Endodermal cell (in vitro differentiated cells): ENCODE measurements at places on chromosomes 12 and 14.

- peak; percentile 14 for DNase-seq
These were observed 184.8 kb upstream of the RTL1 start for GRCh38 chr14:101088395-101088667.

DNA sequence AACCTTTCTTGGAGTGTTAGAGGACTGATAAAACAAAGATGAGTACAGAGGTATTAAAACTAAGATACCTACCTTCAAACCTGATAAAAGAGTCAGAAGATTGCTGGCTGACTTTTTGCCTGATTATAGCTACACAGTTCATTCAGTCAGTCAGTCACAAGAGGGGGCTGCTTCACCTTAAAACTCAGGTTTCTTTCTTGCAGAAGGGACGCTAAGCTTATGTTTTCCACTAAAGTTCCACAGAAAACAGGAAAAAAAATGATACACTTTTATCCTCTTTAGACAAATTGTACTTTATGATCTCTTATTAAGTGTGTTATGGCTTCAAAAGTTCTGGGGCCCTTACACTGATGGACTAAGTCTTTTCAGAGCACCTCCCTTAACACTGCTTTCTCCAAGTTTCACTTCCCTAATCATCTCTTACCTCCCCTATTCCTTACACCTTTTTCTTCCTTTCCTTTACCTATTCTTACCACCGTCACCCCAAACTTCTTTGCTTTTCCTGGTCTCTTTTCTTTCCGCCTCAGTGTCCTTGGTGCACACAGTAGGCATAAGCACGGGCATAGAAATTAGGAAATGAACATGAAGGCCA is 448.7 kb upstream of the OR4E1 start:
- DNase-seq, result no peak

DNA sequence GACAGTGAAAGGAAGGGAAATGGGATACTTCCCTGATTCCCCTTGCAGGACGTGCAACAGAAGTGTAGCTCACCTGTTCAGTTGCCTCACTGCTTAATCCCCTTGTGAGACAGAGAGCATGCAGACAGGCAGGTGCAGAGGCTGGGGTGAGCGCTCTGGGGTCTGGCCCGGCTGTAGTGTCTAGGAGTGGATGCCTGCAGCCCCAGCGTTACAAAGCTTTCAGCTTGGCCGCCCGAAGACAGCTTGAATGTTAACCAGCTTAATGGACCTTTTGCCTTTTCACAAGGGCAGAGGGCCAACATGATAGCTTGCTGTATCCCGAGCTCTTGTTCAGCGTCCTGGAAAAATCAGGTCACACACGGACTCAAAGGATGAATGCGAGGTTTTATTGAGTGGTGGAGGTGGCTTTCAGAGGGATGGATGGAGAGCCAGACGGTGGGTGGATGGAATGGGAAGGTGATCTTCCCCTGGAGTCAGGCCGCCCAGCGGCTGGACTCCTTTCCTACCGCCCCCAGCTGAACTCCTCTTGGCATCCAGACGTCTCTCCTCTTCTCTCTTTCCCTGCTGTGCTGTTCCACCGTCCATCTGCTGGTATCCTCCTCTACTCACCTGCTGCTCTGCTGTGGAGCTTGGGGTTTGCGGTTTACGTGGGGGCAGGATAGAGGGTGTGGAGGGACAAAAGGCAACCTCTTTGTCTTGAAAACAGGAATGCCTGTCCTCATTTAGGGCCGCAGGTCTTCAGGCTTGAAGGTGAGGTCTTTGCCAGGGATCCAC is 86.2 kb upstream of the RESF1 start:
- DNase-seq, result no peak

DNA sequence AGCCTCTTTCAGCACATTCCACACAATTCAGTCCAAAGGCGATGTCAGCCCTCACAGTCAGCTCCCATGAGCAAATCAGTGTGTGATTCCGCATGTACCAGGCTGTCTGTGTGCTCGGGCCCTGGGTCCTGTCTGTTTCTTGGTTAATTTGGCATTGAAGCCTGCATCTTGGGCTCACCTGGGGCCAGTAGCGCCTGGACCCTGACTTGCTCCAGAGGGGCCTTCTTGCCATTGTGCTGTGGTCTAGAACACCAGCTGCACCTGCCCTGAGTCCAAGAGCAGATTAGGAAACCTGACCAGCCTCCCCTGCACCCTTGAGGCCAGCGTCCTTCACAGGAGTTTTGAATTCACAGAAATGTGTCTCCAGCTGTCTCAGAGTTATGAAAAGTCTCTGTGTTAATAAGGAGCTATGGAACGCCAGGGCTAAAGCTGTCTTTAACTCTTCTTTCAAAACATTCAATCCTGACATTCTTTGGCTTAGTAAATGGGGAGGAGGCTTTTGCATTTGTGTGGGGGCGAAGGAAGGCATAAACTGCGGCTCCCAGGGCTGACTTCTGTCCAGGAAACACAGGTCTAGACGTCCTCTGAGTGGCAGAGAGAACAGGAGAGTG is 102.2 kb downstream of the ARF6 start:
- DNase-seq, result no peak

DNA sequence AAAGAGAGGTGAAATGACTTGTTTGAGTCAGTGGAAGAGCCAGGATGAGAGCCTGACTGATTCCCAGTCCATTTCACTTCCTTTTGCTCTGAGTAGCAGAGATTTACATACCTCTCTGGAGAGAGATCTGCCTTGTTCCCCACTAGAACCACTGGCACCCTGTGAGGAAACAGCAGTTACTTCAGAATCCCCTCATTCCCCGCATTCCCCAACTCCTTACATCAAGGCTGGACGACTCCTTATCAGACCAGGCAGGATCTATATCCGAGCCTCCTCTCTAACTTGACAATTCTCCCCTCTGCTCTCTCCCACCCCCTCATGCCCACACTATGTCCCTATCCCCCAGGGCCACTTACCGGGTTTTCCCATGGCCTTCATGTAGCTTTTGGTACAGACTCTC is 3.7 kb downstream of the RHEBL1 start:
- DNase-seq, result peak; percentile 69

DNA sequence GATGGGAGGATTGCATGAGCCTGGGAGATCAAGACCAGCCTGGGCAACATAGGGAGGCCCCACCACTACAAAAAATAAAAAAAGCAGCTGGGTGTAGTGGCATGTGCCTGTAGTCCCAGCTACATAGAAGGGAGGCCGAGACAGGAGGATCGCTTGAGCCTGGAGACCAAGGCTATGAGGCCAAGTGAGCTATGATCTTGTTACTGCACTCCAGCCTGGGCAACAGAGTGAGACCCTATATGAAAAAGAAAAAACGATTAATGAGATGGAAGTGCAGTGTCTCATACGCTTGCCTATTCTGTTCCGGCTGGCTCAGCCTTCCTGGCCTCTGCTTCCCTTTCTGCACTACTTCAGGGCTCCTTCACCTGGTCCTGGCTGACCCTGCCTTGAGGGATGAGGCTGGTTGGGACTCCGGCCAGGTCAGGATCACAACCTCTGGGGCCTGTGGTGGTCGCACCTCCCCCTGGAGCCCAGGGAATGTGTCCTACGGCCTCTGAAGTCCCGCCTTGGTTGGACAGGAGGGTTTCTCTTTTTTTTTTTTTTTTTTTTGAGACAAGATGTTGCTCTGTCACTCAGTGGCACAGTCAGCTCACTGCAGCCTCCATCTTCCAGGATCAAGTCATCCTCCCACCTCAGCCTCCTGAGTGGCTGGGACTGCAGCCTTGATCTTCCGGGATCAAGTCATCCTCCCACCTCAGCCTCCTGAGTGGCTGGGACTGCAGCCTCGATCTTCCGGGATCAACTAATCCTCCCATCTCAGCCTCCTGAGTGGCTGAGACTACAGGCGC is 10.7 kb downstream of the TEDC1 start:
- DNase-seq, result no peak

DNA sequence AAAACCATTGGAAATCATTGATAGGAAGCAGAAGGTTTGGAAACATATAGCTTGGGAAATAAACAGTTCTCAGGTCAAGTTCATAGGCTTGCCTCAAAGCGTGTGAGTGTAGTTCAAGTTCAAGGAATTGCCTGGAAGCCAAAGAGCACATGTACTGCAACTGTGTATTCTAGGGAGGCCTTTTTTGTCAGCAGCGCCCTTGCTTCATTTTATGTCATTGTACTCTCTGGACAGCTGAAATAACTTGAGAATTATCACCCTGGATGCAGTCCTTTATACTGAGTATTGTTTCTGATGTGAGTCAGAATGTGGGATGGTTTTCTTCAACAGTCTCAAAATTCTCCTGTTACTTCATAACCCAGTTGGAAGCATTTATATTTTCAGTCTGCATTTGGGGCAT is 16.0 kb upstream of the EVL start:
- no peak for DNase-seq

- DNase-seq, result no peak
These were observed 729.2 kb downstream of the AACS start for GRCh38 chr12:125794401-125794800.

GRCh38 chr14:71206766-71207371 is 299.6 kb downstream of the PCNX1 start:
- DNase-seq, result no peak
